ENCODE measurements at places on chromosomes 16 and 17. TPM values are rescaled to one million over a fixed set of nuclear protein-coding genes. Genes with fewer than 3 reads are reported as not detected.

The TEX14 gene
- total RNA-seq, result 0.73 TPM

The KRT24 gene
- total RNA-seq, result not detected

The CDK5R1 gene
- 0.73 TPM for total RNA-seq

The TAF1C gene
- 27.6 TPM for total RNA-seq

The FOXK2 gene
- total RNA-seq, result 43.0 TPM

The OR4D1 gene
- not detected for total RNA-seq

The CNGB1 gene
- total RNA-seq, result not detected

The KCTD2 gene
- total RNA-seq, result 14.0 TPM

The OR1A1 gene
- total RNA-seq, result not detected

The ASGR1 gene
- 0.39 TPM for total RNA-seq

The C17orf113 gene
- total RNA-seq, result under 0.01 TPM

The ODAD4 gene
- 0.37 TPM for total RNA-seq

The JMJD8 gene
- 30.9 TPM for total RNA-seq

The CHST5 gene
- total RNA-seq, result 0.20 TPM

The KCTD13 gene
- 10.2 TPM for total RNA-seq

The AATK gene
- 0.37 TPM for total RNA-seq

The METRNL gene
- total RNA-seq, result 130 TPM

The ALOXE3 gene
- total RNA-seq, result not detected

The KRT25 gene
- total RNA-seq, result not detected

The GJD3 gene
- 0.39 TPM for total RNA-seq

The MT2A gene
- total RNA-seq, result 405 TPM

The EMP2 gene
- 25.0 TPM for total RNA-seq

The COX6A2 gene
- not detected for total RNA-seq

The SNX20 gene
- total RNA-seq, result not detected

The MYO15B gene
- 0.78 TPM for total RNA-seq

The SPSB3 gene
- 20.3 TPM for total RNA-seq

The TBX6 gene
- not detected for total RNA-seq

The C16orf92 gene
- not detected for total RNA-seq

The CD300H gene
- not detected for total RNA-seq

The ZSCAN10 gene
- total RNA-seq, result not detected

The CTF1 gene
- total RNA-seq, result 1.1 TPM

The DNASE1L2 gene
- 1.2 TPM for total RNA-seq
